ENCODE measurements at places on chromosomes 6 and 20.

DNA sequence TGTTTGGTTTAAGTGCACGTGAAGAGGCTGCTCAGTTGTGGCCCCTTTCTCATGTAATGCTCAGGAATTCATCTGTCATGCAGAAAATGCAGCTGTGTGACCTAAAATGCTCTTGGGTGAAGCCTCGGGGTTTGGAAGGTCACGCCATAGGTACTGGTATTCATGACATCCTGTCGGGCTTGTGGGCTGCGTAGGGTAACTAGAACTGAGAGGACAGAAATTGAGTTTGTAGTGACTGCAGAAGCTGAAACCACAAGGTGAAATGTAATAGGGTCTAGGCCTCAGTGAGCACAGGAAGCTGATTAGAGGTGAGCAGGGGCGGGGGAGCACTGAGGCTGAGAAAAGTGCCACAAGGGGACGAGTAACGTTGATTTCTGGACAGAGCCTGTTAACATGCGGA, 128.8 kb downstream of the SOBP start:
- peak; percentile 36 for DNase-seq

DNA sequence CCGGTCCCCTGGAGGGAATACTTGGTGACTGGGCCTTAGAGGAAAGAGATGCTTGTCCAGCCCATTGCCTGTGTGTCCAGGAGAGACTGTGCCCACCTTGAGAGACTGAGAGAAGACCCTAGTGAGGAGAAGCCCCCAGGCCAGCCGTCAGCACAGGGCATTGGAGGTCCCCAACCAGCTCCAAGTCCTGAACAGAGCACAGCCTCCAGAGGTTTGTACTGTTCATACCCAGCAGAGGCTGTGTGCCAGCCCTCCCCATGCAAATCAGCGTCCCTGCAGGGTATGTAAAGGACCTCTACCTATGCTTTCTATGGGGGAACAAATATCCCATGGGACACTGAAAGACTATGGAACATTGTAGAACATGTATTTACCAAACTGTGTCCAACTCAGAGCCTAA, 8.4 kb downstream of the HLA-E start:
- DNase-seq: no peak

- DNase-seq: no peak
Observed at GRCh38 chr6:104828478-104828877, 31.2 kb downstream of the HACE1 start.

- no peak for DNase-seq
Observed at GRCh38 chr6:122052346-122052900, 347.0 kb upstream of the HSF2 start.

GRCh38 chr6:6221787-6222535, 98.5 kb downstream of the F13A1 start:
- no peak for DNase-seq

- no peak for DNase-seq
Observed at GRCh38 chr20:44204156-44204831, 6.3 kb downstream of the OSER1 start.

DNA sequence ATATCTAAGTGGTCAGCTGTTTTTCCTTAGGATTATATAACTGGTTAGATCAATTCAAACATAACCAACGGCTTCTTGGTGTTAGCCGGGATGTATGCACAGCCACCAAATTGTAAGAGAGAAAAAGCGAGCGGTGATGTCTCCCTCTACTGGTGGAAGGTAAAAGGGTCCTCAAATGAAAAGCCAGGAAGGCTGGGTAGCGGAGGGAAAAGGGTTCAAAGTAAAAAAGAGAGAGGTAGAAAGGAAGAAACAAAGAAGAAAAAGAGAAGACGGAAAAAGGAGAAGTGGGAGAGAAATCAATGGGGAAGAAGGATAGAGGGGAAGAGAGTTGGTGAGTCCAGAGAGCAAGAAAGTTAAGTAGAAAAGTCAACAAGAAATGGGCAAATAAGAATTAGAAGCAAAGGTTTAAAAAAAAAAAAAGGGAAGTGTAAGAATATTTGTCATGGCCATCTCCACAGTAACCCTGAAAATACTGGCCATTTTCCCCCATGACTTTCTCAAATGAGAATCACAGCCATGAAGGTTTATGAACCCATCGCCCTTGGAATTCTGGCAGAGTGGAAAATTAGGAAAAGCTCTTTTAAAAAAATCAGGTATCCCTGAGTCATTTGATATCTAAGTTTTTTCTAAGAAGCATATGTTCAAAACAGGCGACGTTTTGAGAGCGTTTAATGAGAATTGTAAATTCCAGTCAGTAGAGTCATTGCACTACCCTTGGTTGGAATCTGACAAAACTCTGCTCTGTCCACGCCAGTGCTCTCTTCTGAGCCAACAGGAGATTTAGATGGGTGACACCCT, 155.6 kb upstream of the SNX9 start:
- peak; percentile 43 for DNase-seq

Data from T-cell (primary cell).